ENCODE measurements at places on chromosomes 16 and 17.
A peak's percentile ranks its signal among the peaks of the same experiment; 100 is the strongest.

DNA sequence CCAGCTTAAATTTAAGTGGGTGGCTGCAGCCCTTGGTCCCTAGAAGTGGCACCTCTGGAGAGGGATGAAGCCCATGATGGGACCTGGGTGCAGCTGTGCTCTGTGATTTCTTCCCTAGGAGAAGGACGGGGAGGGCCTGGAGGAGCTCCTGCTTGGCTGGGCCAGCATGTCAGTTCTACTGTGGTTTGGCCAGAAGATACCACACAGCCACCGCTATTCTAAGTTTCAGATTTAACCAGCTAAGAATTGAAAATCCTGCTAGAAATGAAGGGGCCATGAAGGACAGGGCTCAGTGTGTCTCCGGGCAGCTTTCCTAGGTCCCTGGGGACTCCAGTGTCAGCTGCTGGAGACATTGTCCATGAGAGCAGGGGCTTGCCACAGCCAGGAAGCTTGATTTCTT is 9.7 kb downstream of the RAP1GAP2 start:
- DNase-seq: no peak

DNA sequence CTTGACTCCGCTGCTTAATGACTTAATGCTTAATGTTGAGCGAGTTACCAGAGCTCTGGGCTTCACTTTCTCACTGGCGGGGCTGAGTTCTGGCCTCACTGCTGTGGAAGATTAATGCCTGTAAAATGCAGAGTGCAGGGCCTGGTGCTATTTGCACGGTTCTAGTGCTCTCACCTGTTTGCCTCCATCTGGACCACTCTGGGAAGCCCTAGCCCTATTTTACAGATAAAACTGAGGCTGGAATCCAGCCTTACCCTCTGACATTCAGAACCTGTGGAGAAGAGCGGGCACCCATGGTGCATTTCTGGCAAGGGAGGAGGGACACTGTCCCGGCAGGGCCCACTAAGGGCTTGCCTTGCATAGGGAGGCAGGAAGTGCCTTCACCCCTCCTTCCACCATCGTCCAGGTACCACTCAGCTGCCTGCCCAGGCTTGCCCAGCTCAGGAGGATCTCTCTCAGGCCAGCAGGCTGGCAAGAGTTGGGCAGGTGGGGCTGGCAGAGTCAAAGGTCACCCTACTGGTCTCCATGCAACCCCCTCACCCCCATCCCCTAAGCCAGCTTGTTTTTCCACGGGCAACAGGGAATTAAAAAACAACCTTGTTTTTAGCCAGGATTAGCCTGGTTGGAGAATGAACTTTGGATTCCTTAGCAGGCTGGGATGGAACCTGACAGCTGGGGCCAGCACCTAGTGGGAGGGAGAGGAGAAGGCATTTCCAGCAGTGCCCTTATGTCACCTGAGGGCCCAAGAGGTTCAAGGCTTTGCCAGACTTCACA is 4.1 kb upstream of the UBALD1 start:
- DNase-seq: no peak

DNA sequence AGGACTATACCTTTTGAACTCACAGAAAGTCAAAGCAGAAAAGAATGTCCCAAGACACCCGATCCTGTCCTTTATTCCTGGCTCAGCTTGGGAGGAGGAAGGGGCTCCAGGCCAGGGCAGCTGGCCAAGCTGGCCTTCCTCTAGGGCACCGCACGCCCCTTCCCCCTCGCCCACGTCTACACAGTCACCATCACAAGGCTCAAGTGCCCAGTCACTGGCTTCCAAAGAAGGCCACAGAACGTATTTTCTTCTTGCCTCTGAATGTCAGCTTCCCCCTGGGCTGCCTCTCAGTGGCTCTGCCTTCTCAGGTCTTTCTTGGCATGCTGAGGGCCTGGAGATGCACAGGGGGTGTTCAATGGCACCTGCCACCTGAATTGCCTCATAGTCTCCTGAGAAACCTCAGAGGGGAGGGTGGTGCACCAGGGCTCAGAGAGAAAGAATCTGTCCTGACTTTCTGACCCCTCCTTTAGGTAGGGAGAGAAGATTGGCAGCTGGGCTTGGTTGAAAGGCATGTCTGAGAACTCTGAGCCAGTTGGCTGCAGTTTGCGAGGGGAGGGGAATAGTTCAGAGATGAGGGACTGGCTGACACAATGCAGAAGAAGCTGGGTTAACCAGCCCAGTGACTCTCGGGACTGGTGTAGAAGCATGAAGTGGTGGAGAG is 2.1 kb downstream of the DHRS11 start:
- DNase-seq: peak; percentile 46

GRCh38 chr17:10628756-10629155 is 28.4 kb downstream of the MYH3 start:
- no peak for DNase-seq

GRCh38 chr16:52547004-52547833 is at the start of gene TOX3:
TSS of gene TOX3 (minus strand) at chr16:52547143. CDS start at chr16:52546723, 420 bp downstream.
- DNase-seq: peak; percentile 75

DNA sequence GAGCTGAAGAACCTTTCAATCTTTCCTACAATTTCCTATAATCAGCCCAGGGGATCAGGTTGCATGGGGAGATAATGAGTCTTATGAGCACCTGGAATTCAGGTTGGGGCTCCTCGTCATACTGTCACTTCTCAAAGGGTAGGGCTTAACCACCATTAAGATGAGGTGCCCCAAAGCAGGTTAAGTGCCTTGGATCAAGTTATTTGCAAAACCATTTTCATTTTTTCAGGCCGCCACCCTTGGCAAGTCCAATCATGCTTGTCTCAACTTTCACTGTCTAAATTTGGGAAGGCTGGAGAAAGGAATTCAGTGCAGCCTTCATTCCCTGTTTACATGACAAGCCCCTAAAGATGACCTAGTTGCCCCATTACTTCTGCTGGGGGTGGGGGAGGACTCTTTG is 44.9 kb upstream of the TANGO6 start:
- DNase-seq: no peak

DNA sequence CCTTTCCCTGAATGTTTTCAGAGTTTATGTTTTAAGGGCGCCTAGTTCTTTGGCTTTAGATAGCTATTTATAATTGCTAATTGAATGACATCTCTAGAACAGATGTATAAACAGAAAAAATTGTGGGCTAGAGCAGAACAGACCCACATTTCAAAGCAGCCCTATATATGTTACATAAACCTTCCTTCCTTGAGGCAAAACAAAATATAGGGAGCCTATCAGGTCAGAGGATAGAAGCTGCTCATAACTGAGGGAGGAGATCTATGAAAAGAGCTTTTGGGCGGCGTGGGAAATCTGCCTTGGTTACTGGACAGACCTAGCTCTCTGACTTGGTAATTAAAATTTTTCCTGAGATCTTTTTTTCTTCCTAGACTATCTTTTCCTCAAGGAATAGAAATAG is 68.4 kb downstream of the SPAG9 start:
- DNase-seq: no peak

DNA sequence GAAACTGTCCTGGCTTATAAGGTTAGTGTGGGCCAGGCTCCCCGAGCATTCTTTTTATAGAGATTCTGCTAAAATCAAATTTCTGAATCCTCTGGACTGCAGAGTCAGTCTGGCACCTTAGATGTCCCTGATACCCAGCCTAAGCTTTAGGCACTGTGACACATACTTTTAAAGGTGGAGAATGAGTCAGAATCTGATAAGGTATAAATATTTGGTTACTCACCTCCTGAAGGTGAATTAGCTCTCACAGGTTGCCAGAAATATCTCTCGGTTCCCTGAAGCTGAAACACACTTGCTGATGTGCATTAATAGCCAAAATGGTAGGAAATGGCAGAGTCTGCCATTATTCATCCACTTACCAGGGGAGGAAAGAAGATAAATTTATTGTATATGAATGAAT is 446.9 kb downstream of the UTP18 start:
- no peak for DNase-seq

DNA sequence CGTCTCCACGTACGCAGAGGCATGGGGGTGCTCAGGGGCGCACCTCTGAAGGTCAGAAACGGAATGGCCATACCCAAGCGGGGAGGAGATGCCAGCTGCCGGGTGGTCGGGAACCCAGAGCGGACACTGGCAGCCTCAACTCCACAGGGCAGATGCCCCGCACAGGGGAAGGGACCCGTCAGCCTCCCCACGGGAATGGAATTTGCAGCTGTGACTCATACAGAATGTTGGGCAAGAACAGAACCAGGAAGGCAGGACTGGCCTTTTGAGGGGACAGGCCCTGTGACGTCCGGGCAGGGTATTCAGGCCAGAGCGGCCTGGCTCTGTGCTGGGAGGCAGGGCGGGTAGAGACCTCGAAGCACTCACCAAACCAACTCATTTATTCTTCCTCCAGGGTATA is 7.5 kb downstream of the TK1 start:
- DNase-seq: no peak

DNA sequence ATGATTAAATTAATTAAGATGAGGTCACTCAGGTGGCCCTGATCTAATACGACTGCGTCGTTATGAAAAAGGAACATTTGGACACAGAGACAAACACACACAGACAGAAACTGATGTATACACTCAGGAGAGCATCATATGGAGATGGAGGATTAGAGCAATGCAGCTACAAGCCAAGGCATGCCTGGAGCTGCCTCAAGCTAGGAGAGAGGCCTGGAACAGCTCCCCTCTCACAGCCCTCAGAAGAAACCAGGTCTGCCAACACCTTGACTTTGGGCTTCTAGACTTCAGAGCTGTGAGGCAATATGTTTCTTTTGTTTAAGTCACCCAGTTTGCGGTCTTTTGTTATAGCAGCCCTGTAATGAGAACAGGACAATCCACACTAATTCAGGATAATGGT is 318.9 kb downstream of the HS3ST3B1 start:
- DNase-seq: no peak

- no peak for DNase-seq
Observed at GRCh38 chr17:27218041-27218440, 75.9 kb upstream of the WSB1 start.

DNA sequence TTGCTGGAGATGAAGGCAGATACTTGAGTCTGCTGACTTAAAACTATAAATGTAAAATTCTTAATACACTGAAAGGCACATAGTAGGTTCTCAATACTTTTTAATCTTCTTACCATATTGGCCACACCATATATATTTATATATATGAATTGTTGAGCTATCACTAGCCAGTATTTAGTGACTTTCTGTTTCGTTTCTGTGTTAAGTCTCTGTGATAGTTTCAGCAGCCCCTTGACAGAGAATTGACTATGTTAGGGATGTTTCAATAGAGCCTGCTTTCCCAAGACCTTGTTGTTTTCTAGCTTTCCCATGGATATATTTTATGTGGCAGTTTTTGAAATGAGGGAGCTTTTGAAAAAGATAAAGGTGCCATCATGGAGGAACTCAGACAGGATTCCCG is 206.5 kb upstream of the GOT2 start:
- no peak for DNase-seq

DNA sequence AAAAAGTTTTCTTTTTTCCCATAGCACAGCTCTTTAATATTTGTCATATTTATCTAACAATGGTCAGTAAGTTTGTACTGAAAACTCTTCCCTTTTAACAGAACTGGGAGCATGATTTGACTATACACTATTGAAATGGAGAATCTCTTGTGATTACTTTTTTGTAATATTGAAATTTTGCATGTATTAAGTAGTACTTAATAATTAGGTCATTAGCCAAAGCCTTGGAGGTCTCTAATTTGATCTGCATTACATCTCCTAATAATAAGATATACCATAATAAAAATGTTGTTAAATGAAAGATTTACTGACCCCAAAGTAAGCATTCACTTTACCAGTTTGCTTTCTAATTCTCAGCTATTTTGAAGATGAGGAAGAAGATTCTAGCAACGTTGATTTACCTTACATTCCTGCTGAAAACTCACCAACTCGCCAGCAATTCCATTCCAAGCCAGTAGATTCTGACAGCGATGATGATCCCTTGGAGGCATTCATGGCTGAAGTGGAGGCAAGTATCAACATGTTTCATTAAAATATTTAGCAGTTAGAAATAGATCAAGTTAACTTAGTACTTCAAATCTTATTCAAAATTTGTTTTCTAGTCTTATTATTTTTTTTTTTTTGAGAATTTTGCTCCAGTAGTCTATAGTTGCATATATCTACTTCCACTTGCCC is 18.2 kb downstream of the DDX42 start:
- no peak for DNase-seq

GRCh38 chr17:39926588-39927100 is 757 bp downstream of the ORMDL3 start:
- peak; percentile 69 for DNase-seq

GRCh38 chr17:8696906-8697305 is 47.7 kb downstream of the CCDC42 start:
- no peak for DNase-seq

- DNase-seq: no peak
Observed at GRCh38 chr16:48833461-48833860, 223.5 kb upstream of the N4BP1 start.

- DNase-seq: no peak
Observed at GRCh38 chr17:8693328-8693727, 51.3 kb downstream of the CCDC42 start.

DNA sequence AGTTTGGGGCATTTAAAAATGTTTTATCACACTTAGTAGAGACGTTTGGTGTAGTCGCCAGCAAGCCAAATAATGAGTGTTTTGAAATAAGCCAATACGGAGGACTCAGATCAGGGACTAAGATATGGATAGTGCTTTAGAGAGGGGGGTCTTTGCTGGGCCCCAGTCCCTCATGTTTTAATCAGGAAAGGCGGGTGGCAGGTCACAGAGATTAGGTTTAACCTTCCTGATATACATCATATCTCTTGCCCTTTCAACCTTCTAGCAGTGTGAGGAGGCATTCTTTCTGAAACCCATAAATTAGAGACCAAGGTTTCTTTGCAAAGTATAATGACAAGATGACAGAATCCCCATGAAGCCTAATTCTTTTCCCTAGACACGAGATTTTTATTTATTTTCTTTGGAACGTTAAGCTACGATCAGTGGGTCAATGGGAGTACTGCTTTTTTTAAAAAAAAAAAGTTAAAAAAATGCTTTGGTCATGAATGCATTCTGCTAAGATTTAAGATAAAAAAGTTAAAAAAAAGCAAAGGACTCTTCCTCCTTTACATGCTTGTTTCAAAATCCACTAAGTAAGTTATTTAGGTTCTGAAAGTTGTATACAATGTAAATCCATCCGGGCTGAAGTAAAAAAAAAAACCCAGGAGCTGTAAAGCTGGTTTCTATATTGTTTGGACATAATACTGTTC is 572.1 kb upstream of the SALL1 start:
- DNase-seq: no peak

DNA sequence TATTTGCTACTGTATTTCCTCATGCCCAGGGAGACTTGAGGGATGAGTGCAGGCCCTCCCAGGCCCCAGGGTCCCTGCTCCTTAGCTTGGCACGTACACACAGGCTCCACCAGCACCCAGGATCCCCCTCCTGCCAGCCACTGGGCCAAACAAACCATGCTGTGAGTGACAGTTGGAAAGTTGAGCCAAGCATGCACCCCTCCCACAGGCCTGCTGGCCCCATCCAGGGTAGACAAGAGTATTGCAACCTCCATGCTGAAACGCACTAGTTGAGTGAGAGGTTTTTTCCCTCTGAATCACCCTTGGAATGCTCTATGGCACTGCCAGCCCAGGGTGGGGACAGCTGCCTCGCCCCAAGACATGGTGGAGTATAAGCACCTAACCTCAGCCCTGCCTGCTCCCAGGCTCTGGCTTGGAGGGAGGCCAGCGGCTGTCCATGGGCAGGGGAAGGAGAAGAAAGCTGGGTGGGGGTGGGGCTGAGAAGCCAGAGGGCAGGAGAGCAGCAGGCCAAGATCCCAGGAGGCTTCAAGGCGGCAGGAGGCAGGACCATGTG is 49.6 kb downstream of the PITPNM3 start:
- peak; percentile 64 for DNase-seq
